SW480 (cell line): ENCODE measurements at places on chromosomes 5 and 9.

- DNase-seq: no peak
Observed at GRCh38 chr9:1959371-1959770, 55.8 kb upstream of the SMARCA2 start.

GRCh38 chr5:152246401-152246800 lies 158.7 kb downstream of the NMUR2 start:
- peak; percentile 27 for DNase-seq

- no peak for DNase-seq
Observed at GRCh38 chr5:135040034-135040332, 6.0 kb upstream of the PITX1 start.

DNA sequence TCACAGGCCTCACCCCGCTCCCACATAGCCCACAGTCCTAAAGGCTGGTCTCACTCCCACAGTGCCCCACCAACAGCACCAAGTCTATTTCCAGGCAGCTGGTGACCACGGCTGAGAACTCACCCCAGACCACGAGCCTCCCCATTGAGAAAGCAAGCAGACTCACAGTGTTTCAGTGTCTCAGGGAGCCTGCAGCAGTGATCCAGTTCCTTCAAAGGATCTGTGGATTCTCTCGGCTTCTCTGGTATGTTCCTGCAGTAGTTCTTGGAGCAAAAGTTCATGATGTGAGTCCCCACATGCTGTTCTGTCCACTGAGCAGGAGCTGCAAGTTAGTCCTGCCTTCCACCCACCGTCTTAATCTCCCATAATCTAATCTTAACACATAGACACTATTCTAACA lies 185.3 kb upstream of the CDH6 start:
- DNase-seq: no peak

DNA sequence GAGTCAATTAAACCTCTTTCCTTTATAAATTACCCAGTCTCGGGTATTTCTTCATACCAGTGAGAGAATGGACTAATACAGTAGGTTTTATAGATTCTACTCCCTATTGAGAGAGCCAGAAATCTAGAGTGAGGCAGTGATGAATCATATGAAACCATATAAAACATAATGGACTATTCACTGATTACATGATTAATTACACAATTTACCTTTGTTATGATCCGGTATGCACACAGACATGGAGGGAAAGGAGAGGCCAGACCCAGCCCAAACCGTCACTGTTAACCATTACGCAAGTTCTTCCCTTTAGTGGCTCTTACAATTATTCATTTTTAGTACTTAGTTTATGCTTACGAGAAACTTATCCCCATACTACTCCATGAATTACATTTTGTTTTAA lies 205.0 kb downstream of the DNAH5 start:
- no peak for DNase-seq

GRCh38 chr5:77086689-77087483 lies at the start of gene ZBED3:
ZBED3 (minus strand) TSS chr5:77087285; CDS start chr5:77077878, 9,407 bp downstream.
- peak; percentile 86 for DNase-seq

DNA sequence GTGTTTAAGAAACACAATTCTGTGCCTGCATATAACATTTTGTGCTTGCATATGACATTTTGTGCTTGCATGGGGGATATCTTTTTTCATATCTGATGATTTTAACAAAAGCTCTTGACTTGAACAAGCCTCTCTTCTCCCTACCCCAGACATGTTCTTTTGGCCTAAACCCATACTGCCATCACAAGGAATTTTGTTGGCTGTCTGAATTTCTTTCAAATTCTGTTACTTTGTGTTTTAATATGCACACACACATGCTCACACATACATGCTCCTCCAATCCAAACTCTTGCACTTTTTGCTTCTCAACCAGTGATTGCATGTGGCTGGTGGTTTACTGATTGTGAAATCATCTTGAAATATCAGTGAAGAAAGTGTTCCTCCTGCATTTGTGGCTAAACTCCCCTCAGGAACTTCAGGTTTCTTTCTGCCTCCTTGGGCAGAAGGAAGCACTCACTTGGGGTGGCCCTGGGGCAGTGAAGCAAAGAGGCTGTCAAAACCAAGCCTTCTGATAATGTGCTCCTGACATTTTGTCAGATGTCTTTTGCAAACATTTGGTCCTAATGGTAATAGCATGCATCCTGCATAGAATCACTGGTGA lies 377.2 kb upstream of the KLF4 start:
- DNase-seq: no peak

DNA sequence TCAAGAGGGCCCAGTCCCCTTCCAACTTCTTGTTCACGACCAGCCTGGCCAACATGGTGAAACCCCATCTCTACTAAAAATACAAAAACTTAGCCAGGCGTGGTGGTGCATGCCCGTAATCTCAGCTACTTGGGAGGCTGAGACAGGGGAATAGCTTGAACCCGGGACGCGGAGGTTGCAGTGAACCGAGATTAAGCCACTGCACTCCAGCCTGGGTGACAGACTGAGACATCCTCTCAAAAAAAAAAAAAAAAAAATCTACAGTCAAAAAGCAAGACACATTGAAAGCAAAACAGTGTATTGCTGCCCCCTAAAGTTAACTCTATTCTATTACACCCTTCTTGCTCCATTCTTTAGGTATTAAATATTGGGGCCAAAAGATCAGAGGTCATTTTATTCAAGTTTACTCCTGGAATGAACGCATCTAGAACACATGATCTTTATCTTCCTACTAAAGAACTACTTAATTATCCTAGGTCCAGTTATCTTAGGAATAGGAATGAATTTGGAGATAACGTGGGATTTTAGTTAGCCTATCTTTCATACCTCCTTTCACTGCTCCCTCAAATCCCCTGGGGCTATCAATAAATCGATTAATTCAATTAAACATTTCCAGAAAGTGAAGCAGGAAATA lies 2.4 kb downstream of the ATG12 start:
- peak; percentile 76 for DNase-seq

- DNase-seq: no peak
Observed at GRCh38 chr9:27377147-27377807, 80.3 kb upstream of the EQTN start.

DNA sequence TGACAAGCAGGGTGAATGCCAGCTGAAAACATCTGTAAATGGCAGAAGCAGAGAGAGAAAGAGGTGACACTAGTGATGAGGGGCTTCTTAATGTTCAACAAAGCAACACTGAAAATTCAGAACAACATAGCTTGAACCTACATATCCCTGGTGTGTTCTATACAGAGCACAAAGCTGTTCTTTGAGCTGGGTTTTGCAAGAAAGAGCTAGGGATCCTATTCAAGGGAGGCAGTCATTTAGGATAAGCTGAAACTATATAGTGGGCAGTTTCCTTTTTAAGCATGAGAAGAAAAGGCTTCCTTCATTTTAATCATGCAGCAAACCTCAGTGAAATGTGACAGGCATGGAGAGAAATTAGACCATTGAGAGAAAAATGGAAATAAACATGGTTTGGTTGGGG lies 45.6 kb upstream of the RAI14 start:
- no peak for DNase-seq

- DNase-seq: peak; percentile 9
Observed at GRCh38 chr9:94139672-94140417, 55.6 kb downstream of the PTPDC1 start.

DNA sequence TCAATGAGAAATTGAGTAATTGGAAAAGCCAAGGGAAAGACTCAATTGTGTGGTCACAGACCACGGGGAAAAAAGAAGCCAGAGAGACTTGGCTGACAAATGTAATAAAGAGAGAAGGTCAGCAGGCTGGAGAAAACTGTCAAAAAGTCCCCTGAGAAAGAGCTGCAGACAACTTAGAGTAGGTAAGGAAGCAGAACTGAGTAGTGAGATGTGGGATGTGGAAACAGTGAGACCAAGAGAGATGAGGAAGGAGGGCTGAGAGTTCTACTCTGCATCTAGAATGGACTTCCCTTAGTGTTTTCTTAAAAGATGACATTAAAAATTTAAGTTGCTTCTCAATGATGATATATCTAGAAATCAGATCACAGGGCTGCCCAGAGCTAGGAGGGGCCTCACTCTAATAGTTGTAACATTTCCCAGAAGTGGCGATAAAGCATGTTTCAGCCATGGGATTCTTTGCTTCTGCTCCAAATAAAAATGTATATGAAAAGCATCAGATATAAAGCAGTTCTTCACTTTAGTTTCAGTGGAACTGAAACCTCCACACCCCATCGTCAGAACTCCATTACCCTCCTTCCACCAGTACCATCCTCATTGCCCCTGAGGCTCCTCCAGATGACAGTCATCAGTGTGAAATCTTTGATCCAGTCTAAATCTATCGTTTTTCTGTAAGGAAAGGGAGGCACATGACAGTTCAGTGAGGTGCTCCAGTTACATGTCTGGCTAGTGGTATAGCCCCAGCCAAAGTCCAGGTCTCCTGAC lies 80.6 kb downstream of the SPEF2 start:
- DNase-seq: no peak

DNA sequence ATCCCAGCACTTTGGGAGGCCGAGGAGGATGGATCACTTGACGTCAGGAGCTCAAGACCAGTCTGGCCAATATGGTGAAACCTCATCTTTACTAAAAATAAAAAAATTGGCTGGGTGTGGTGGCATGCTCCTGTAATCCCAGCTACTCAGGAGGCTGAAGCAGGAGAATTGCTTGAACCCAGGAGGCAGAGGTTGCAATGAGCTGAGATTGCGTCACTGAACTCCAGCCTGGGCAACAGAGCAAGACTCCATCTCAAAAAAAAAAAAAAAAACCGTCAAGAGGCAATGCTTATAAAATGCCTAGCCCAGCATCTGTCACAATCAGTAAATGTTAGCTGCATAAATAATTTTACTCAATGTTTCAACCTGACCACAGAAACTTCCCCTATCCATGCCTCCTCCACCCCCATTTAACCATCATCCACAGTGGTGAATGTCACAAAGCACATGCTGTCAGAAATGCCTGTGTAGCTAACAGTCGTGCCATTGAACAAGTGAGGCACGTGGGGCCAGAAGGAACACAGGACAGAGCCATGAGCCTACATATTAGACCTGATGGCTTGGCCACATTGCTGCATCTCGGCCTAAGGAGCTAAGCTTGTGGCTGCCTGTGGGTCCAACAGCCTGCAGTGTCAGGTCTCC lies 16.8 kb upstream of the TCOF1 start:
- DNase-seq: no peak

- DNase-seq: no peak
Observed at GRCh38 chr5:123814801-123815470, 303.0 kb downstream of the CSNK1G3 start.

- no peak for DNase-seq
Observed at GRCh38 chr9:114592356-114592755, 4.8 kb downstream of the ATP6V1G1 start.
